Fibroblast of skin of left biceps (primary cell): ENCODE measurements at places on chromosomes 7 and 10.

GRCh38 chr7:15747301-15747700 is 60.8 kb upstream of the MEOX2 start:
- no peak for DNase-seq

DNA sequence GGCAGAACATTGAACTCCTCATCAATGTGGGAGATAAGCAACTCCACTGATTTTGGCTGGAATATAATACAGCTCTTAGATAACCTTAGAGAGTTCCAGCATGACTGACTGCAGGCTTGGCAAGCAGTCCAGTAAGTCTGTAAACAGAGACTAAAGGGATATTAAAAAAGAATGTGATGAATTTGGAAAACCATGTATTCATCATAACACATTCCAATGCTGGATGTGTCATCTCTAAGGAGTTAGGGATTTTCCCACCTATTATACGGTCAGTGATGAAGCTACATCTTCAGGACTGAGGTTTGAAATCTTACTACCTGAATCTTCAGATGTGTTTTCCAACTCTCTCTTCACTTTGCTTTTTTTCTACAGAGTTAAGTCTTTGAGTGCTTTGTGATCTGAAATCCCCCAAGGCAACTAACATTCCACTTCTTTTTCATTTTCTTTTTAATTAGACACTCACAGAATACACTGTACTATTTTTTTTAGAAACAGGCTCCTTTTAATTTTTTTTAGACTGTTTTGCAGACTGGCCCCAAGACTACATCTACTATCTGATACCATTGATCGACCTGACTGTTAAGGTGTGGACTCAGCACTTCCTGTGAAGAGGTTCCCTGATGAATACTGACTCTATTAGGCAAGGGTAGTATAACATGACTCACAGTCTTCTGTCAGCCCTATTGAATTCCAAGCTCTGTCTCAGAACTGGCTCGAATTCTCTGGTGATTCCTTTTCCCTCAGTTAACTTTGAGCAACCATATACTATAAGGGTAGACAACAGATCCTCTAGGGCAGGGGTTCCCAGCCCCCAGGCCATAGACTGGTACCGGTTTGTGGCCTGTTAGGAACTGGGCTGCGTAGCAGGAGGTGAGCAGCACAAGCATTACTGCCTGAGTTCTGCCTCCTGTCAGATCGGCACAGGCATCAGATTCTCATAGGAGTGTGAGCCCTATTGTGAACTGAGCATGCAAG is 678.2 kb downstream of the GRM8 start:
- peak; percentile 59 for DNase-seq

DNA sequence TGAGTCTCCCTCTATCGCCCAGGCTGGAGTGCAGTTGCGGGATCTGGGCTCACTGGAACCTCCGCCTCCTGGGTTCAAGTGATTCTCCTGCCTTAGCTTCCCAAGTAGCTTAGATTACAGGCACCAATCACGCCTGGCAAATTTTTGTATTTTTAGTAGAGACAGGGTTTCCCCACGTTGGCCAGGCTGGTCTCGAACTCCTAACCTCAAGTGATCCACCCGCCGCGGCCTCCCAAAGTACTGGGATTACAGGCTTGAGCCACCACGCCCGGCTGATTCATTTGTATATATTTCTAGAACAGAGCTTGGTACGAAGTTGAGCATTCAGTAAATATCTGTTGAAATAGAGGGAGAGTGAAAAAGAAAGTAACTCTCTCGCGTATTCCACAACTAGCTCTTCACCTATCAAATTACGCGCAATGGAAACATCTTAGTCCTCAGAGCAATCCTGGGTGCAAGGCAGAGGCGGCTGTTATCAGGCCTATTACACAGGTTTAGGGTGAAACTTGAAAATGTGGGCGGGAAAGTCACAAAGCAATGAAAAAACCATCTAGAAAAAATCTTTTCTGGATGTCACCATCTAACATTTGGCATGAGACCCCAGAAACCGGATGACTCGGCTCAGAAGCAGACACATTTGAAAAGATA is 707 bp upstream of the GHITM start:
- DNase-seq, result no peak

DNA sequence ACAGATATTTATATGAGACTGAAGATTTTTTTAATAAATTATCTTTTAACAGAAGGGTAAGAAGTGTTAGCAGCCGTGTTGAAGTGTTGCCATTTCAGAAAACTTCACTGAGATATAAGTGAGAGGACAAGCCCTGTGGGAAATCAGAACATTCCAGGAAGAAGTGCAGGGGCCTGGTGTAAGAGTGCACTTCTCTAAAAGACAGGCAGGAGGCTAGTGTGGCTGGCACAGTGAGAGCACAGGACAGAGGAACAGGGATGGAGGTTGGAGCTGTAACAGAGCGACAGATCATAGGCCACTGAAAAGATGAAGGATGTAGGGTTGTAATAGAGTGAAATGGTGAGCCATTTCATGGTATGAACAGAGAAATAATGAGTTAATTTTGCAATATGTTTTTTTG is 608.9 kb downstream of the SORCS1 start:
- no peak for DNase-seq

GRCh38 chr10:129464251-129464650 is 2.8 kb upstream of the MGMT start:
- DNase-seq, result no peak

DNA sequence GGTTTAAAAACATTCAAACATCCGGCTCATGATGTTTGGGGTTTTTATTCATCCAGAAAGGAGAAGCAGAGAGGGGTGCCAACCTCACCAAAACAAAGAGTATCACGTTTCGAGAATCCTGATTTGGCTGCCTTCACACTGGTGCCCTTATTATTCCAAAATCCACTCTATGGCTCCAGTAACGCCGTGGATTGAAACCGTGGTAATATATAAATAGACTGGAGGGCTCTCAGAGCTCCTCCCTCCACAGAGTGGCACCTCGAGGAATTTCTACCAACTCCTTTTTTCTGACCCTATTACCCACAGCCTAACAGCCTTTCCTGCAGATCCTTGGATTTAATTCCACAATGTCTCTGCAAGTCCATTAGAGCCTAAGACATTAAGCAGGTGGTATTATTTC is 353.6 kb downstream of the CRPPA start:
- DNase-seq, result no peak

GRCh38 chr10:47230482-47230881 is 69.5 kb upstream of the GDF10 start:
- no peak for DNase-seq

- no peak for DNase-seq
Observed at GRCh38 chr10:72445851-72446250, 91.1 kb upstream of the DNAJB12 start.

DNA sequence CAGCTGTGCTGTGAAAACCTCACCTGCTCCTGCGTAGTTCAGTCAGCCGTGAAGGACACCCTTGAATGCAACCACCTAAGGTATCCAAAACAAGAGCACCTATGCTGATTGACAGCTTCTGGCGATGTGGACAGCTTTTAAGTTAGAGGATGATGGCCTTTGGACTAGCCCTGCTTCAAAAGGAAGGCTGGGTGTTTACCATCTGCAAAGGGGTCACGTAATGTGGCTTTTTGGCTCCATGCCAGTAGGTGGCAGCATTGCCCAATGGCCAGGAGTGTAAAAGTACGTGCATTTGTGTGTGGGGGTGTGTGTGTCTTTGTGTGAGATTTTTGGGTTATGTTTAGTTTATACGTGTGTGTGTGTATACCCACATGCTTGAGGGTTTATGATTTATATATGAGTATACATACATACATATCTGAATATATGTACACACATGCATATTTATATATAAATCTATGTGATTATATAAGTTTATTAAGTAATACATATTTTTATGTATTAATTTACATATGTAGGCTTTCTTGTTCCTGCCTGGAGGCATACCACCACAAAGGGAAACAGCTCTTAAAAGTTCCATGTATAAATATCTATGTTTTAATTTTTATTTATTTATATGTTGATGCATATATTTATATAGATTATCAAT is 236.3 kb upstream of the ANKRD30A start:
- DNase-seq, result no peak

- no peak for DNase-seq
Observed at GRCh38 chr7:15681186-15681585, 5.3 kb downstream of the MEOX2 start.

DNA sequence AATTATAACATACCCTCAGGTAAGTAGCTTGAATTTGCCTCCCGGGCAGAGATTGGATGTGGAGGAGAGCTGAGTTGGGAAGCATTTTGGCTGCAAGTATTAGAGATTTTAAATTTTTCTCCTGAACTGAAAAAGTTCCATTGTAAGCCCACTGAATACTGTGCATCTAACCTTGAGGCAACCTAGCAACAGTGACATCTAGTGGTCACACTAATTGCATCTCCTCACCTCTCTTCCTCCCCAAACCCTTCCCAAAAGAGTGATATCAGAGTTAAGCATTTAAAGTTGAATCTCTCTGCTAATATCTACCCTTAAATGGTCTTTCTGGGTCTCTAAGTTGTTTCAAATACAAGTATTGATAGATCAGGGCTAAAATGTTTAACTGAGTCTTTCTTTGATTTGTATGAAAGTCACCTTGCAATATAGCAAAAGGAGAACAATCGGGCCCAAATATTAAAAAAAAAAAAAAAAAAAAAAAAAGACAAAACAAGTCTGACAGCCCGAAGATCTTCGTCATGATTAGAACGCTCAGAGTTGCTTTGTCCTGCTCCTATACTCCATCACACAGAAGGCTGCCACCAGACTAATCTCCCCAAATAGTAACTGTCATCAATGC is 40.4 kb upstream of the DLX5 start:
- no peak for DNase-seq

- peak; percentile 15 for DNase-seq
Observed at GRCh38 chr10:12656518-12657142, 307.3 kb downstream of the CAMK1D start.

- no peak for DNase-seq
Observed at GRCh38 chr7:100115026-100115425, 4.1 kb downstream of the TAF6 start.

DNA sequence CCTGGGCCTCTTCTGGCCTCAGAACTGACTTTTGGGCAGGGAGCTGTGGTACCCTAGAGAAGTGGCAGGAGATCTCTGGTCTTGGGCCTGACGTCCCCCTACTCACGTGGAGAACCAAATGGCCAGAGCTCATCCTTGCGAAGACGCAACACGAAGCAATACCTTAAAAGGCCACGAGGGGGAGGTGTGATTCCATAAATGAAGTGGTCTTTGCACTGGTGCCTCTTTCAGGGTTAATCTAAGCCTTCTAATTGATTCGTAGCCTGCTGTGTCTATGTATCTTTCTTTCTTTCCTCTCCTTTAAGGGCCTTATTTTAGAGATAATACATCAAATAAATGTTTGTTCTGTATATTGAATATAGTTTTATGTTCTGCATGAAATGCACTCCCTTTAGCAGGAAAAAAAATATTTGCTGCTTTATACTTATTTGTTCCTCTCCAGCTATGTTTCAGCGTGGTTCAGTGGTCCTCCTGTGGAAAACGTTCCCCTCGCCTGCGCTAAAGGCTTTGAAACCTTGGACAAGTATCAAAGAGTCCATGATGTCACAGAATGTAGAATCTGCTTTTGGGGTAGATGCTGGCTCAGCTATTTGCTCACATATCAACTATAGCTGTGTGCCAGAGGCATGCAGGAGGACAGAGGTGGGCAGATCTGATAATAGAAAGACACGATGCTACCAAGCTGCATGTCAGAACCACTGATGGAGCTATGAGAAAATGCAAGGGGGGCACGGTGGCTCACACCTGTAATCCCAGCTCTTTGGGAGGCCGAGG is 41.0 kb downstream of the STRA8 start:
- peak; percentile 19 for DNase-seq

- DNase-seq, result no peak
Observed at GRCh38 chr10:96645191-96645721, 58.4 kb upstream of the TM9SF3 start.

- no peak for DNase-seq
Observed at GRCh38 chr10:74963549-74963948, 137.1 kb downstream of the KAT6B start.

DNA sequence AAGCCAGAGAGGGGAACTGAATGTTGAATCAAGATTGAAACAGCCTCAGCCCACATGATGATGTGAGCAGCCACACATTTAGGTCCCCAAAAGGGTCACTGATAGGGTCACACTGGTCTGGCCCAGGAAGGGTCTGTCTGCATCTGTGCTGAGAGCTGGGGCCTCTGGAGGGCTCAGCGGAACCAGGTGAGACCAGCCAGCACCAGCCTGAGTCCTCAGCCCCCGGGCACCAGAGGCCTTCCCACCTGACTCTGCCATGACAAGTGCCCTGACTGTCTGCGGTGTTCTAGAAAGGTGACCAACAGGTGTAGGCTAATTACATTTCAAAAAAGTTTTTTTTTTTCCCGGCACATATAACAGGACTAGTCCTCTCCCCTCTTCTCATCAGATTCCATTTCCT is 76.2 kb downstream of the WDR11 start:
- no peak for DNase-seq

DNA sequence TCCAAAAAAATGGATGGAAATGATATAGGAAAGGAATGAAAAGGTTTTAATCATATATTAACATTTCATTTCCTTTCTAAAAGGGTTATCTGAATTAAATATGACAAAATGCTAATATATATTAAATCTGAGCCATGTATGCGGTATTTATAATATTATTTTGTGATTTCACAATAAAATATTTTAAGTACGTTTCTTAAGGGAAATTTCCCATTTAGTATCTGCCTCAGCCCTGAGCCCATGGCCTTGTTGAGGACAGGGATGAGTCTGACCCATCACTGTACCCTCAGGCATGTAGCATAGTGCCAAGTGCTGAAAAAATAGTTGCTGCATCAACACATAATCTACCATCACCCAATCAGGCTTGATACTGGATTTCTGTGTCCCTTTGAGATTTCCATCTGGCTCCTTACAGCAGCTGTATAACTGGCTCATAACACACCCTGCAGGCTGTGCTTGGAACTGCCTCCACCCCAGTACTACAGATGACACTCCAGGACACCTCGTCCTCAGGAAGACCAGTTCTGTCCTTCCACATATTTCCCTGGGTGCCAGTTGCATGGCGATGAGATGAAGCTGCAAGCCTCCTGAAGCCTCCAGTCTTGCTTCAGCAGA is 59.4 kb upstream of the ASAH2 start:
- no peak for DNase-seq

GRCh38 chr7:123992913-123993518 is 39.9 kb downstream of the TMEM229A start:
- no peak for DNase-seq

GRCh38 chr10:132614431-132615340 is 77.1 kb downstream of the INPP5A start:
- no peak for DNase-seq

GRCh38 chr7:154985230-154985629 is 17.7 kb downstream of the PAXIP1 start:
- DNase-seq, result no peak
